ENCODE measurements at places on chromosomes 3 and 15.

DNA sequence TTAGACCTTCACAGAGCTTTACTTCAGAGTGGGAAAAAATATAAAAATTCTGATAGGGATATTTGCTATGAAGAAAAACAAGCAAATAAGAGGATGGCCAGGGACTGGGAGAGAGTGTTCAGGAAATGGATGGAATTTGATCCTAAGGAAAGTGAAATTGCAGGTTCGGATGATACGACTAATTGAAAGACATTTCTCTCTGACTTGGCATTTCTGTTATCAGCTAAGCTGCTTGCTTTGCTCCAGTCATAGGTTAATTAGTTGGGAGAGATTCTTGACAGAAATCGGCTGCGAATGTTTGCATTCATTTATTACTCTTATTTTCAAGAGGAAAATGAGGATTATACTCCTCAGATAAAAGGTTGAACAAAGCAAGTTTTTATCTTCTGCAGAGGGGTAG lies 808.7 kb upstream of the NECTIN3 start:
- no peak for DNase-seq

GRCh38 chr15:43954181-43954621 lies 127.4 kb downstream of the WDR76 start:
- no peak for DNase-seq

DNA sequence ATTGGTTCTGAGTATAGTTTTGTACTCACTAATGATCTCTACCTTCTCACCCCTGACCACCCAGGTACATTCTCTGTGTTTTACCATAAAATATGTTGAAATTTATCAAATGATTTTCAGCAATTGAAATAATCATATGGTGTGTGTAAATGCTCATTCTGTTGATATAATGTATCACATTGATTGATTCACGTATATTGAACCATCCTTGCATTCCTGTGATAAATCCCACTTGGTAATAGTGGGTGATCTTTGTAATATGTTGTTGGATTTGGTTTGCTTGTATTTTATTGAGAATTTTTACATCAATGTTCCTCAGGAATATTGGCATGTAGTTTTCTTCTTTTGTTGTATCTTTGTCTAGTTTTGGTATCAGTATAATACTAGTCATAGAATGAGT lies 1497.6 kb downstream of the OTOL1 start:
- no peak for DNase-seq

GRCh38 chr3:54710954-54711353 lies 216.9 kb downstream of the LRTM1 start:
- no peak for DNase-seq

GRCh38 chr3:41679374-41679773 lies 282.5 kb downstream of the ULK4 start:
- DNase-seq, result no peak

- no peak for DNase-seq
These were observed 113.2 kb downstream of the RFTN1 start for GRCh38 chr3:16400106-16400931.

DNA sequence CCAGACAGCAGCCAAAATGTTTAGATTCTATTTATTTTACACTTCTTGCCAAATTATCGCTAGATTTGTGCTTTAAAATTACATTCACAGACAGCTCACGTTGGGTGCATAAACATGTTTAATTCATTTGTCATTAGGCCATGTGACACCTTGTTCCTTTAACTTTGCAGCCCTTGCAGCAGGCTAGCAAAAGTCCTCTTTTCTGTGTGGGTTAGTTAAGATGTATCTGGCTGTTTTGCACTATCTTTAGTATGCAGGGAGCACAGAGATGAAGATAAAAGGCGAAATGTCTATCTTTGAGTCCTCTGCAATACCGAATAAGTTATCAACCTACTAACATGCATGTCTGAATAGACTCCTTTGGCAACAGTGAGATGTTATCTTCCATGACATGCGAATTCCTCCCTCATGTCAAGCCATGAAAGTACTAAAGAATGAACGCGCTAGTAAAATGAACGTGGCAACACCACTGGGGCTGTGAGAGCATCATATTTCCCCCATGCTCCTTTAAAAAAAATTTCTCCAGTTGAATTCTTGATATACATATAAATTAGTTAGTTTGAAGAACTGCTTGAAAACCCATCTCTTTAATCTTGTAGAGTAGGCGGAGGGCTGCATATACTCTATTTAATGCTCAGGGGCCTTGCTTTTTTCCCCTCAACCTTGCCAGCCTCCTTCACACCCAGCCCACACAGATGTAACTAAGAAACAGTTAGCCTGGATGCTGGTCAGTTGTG lies 620.4 kb upstream of the NR2F2 start:
- DNase-seq, result no peak

DNA sequence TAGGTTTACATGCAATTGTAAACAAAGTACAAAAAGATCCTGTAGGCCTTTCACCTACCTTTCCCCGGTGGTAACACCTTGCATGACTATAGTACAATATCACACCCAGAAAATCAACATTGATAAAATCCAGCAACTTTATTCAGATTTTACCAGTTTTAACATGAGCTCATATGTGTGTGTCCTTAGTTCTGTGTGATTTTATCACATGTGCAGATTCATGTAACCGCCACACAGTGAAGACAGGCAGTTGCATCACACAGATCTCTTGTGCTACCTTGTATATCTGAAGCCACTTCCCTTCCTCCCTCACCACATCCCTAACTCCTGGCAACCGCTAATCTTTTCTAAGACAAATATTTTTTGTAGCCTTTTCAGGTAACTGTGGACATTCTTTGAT lies 183.5 kb upstream of the C2CD4B start:
- DNase-seq, result no peak

- DNase-seq, result no peak
These were observed 137.3 kb upstream of the CNTN3 start for GRCh38 chr3:74751775-74752174.

GRCh38 chr3:161035711-161036110 lies 69.4 kb downstream of the B3GALNT1 start:
- DNase-seq, result no peak

DNA sequence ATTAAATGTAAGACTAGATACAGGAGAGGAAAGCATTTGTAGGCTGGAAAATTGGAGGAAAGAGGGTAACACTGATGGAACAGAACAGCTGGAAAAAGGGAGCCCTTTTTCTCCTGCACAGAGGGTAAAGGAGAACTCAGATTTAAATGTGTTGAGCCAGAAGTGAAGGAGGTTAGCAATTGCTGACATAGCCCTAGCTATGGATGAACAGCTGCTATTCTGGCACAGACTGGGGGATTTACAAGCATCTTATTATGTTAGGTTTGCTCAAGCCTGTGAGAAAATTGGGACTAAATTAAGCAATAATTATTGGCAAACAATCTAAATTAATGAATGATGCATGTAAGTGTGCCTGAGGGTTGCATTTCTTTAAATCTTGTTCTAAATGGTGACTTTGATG lies 40.6 kb upstream of the PRR20G start:
- DNase-seq, result no peak

GRCh38 chr3:52934630-52935530 lies 37.5 kb upstream of the STIMATE start:
- DNase-seq, result peak; percentile 67

DNA sequence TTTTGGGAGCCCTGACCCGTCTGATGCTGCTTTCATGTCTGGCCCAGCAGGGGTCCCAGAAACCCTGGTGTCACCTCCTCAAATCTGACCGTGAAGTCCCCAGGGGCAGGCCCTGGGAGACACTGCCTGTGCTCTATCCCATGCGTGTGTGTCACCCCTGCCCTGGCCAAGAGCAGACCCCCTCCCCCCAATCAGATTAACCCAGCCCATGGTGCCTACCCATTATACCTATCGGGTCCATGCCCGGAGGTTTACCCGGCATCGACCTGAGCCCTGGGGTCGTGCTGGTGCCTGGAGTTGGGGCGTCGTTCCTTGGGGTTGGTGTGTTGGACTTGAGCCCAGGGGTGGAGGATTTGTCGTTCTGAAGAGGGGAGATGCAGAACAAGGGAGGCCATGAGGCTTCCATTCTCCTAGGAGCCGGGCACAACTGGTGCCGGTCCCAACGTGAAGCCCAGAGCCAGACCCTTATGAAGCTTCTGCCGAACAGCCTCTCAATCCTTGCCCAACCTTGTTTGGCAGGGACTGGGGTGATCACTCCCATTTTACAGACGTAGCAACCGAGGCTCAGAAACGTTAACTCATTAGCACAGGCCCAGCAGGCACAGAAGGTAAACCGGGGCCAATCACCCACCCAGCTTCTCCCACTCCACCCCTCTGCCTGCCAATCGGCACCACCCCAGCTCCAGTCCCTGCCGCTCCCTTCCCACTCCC lies 39.6 kb downstream of the TLE3 start:
- no peak for DNase-seq

DNA sequence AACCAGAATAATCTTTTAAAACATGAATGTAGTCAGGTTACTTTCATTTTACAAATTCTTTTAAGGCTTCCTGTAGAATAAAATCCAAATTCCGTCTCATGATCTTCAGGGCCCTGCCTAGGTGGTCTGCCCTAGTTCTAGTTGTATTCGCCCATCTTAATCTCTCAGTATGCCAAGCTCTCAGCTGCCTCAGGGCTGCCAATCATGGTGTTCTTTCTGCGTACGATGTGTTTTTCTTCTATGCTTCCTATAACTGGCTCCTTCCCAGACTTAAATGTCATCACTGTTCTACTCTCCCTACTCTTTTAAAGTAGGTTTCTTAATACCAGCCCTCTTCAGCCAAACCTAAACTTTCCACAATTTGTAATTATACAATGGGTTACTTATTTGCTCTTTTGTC lies 107.4 kb downstream of the GREM1 start:
- no peak for DNase-seq

- no peak for DNase-seq
These were observed 56.3 kb upstream of the CSPG5 start for GRCh38 chr3:47634996-47635395.

DNA sequence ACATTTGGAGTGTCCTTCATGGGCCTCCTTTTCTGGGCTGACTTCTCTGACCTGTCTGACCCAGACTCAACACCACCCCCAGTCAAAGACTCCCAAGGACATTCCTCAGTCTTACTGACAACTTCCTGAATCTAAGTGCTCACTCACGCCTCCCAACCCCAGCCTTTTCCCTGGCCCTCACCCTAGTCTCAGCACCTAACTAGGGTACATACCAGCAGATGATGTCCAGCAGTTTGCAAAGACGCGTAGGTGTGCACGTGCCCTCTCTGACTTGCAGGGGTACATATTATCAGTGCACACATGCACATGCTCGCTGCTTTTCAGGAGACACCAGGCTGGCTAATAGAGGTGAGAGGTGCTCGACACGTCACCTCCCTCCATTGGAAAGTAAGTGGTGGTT lies 38.7 kb upstream of the SLCO2A1 start:
- DNase-seq, result no peak

GRCh38 chr3:55158345-55158744 lies 230.5 kb upstream of the LRTM1 start:
- no peak for DNase-seq

- no peak for DNase-seq
These were observed at the start of gene GPR27 for GRCh38 chr3:71753701-71754609. TSS of gene GPR27 (plus strand) at chr3:71753855. CDS start at chr3:71754050, 195 bp downstream.

DNA sequence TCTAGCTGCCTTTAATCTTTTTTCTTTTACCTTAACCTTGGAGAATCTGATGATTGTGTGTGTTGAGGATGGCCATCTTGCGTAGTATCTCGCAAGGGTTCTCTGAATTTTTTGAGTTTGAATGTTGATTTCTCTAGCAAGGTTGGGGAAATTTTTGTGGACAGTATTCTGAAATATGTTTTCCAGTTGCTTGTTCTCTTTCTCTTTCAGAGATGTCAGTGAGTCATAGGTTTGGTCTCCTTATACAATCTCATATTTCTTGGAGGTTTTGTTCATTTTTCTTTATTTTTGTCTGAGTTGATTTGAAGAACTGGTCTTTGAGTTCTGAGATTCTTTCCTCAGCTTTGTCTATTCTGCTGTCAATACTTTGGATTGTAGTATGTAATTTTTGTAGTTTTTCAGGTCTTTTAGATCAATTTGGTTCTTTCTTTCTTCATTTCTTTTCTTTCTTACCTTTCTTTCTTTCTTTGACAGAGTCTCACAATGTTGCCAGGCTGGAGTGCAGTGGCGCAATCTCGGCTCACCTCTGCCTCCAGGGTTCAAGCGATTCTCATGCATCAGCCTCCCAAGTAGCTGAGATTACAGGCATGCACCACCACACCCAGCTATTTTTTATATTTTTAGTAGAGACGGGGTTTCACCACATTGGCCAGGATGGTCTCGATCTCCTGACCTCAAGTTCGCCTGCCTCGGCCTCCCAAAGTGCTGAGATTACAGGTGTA lies 366.4 kb upstream of the RASGRP1 start:
- DNase-seq, result no peak

GRCh38 chr3:105606016-105606415 lies 239.3 kb downstream of the ALCAM start:
- no peak for DNase-seq

DNA sequence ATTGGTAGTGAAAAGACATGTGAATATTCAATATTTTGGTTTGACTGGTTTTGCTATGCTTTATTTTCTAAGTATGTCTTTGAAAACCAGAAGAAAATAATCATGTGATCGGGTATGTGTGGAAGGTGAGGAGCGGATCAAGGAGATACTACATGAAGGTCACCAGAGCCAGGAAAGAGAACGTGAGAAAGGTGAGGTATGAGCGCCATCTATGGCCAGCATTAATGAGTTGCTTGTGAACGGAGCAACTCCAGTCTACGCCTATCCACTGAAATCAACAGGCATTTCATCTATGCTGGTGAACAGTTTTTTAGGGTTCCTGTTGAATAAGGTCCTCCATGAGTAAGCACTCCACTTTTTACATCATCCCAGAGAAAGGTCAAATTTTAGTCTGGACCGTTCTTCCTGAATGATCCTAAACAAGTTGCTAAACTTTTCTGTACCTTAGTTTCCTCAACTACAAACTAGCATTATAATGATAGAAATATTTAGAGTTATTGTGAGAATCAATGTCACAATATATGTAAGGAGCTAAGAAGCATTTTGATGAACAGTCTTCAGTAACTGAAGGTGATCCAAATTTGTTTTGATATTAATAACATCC lies 1435.2 kb upstream of the CADM2 start:
- DNase-seq, result peak; percentile 1

- DNase-seq, result no peak
These were observed 65.6 kb downstream of the NIPA2 start for GRCh38 chr15:22903961-22904534.

DNA sequence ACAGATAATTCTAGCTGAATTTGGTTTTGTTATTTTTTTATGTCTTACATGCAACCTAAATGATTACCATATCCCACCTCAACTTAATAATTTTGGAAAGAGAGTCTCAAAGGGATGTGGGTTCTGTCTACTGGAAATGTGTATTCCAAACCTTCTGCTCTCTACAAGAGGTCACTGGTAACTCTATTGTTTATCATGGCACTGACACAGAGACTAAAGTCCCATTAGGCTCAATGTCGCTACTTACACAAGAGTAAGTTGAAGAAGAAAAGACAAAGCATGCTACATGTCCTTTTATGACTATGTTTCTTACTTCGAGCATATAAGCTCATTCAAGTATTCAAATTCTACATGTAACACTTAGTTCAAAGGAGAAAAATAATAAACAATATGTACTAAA lies 460.3 kb upstream of the EPHA6 start:
- no peak for DNase-seq

- DNase-seq, result no peak
These were observed 217.9 kb downstream of the TBC1D2B start for GRCh38 chr15:77859491-77860060.

GRCh38 chr3:130509008-130509407 lies 8.0 kb upstream of the COL6A6 start:
- DNase-seq, result no peak

GRCh38 chr3:94162700-94163099 lies 99.8 kb downstream of the NSUN3 start:
- DNase-seq, result no peak

- no peak for DNase-seq
These were observed 298.3 kb downstream of the ZBTB20 start for GRCh38 chr3:114848643-114849350.

- no peak for DNase-seq
These were observed 58.0 kb downstream of the PLD1 start for GRCh38 chr3:171752329-171752728.

Measured in hepatic stellate cell (primary cell).